ENCODE measurements at places on chromosomes 12 and 14. TPM values are rescaled to one million over a fixed set of nuclear protein-coding genes. Genes with fewer than 3 reads are reported as not detected.

GRCh38 chr14:22233377-22233776 lies 355.6 kb downstream of the DAD1 start:
- no peak for DNase-seq

GRCh38 chr12:41485203-41485602 lies 297.1 kb downstream of the PDZRN4 start:
- DNase-seq, result no peak

DNA sequence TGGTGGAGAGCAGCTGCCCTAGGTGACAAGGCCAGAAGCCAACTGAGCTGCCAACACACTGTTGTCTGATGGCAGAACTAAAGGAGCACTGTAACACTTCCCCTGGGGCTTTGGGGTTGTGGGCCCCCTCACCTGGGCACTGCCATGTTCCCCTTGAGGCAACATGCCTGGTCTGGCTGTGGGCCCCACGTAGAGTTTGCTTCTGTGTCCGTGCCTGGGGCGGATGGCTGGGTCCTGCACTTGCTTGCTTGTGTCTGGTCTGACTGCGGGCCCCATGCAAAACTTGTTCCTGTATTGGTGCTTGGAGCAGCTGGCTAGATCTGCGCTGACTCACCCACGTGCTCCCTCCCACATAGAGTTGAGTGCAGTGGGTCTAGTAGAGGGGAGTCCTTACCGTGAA lies 78.4 kb downstream of the MNAT1 start:
- no peak for DNase-seq

GRCh38 chr14:83126076-83126475 lies 1592.4 kb upstream of the SEL1L start:
- no peak for DNase-seq

DNA sequence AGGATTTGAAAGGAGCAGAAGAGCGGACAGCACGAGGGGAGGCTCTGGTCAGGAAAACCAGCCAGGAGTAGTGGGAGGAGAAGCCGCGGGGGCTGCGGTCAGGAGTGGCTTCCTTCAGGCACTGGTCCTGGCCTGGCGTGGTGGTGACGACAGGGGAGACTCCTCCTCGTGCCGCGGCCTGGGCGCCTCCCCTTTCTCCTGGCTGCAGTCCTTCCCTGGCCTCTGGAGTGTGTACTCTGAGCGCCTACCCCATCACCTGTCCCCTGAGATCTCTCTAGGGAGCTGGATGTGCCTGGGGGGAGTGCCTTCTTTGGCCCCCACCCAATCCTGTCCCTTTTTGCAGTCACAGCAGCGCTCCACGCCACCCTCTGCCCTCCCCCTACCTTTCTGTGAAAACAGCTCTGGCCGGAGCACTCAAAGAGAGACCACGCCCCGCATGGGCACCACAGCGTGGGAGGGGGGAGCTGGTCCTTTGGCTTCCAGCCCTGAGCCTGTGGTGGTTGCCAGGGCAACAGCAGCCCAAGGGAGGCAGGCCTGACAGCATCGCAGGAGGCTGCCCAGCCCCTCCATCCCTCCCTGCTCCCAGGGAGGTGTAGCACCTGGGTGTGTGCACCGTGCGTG lies 125.9 kb downstream of the CALM1 start:
- DNase-seq, result peak; percentile 82

- no peak for DNase-seq
These were observed 126.1 kb downstream of the SLC38A6 start for GRCh38 chr14:61106959-61107641.

DNA sequence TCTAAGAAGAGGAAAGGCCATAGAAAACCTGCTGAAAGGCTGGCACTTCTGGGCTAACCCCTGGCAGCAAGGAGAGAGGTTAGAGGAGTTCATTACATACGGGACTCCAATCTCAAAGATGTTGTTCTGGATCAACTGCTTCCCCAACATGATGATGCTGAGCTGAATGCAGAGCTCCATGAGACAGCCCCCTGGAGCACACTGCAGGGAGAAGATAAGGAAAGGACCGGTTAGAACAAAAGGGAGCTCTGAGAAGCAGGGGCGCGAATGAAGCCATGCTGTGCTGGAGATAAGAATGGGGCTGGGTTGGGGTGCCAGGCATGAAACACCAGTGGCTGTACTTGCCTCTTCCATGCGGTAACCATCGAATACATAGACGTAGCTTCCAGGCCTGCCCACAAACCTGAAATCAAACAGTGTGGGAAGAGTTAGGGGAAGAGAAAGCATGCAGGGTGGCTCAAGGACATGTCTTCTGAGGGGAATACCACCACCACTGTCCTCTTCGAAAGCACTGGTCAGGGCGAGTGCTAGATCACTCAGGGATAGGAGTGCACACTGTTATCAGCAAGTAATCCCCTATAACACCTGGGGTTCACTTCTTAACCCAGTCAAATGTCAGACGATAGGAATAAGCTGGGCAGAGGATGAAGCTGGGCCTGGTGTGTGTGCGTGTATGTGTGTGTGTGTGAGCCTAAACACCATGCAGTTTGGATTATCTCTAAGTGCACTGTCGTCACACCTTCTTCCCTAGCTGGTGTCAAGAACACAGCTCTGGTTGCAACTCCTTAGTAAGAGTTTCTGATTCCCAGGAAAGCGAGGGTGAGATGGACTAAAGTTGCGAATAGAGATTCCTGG lies 180.9 kb downstream of the NTF3 start:
- no peak for DNase-seq

GRCh38 chr12:132046561-132046960 lies 96.8 kb downstream of the EP400 start:
- no peak for DNase-seq

DNA sequence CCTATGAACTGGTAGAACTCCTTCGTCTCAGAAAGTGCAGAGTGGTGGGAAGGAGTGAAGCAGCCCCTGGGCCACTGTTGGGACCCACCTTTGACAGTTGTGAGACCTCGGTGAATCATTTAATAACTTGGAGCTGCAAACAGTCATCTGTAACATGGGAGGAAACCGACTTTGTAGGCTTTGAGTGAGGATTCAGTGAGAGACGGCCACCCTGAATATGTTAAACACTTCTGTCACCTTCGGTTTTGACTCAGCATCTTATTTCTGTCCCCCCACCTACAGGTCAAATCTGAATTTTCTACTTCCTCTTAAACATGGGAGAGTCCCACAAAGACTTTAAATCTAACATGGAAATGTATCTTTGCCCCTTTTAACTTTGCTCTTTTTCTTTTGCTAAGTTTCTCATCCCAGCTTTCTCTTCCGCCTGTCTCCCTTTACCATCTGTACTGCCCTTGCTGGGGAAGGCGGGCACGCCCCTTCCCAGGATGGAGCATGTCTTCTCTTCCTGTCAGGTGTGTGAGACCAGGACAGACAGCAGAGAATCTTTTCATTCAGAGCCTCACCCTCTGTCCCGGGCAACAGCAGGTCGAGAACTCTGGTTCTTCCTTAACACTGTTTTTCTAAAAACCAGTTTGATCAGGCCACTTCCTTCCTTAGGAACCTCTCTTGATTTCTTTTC lies 37.1 kb downstream of the ZC3H14 start:
- DNase-seq, result no peak

PPP1R13B gene
- 69.4 TPM for total RNA-seq

- DNase-seq, result no peak
These were observed 101.9 kb downstream of the RFLNA start for GRCh38 chr12:124396544-124397398.

DNA sequence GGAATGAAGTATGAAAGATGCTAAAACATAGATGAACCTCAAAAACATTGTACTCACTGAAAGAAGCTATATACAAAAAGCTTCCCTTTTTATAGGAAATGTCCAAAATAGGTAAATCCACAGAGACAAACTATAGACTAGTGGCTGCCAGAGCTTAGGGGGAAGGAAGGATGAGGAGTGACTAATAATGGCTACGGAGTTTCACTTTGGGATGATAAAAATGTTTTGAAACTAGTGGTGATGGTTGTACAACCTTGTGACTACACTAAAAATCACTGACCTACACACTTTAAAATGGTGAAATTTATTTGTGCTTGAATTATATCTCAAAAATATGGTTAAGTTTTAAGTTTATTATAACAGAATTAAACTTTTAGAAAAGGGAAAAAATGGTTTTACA lies 37.1 kb upstream of the AMN1 start:
- DNase-seq, result no peak

DNA sequence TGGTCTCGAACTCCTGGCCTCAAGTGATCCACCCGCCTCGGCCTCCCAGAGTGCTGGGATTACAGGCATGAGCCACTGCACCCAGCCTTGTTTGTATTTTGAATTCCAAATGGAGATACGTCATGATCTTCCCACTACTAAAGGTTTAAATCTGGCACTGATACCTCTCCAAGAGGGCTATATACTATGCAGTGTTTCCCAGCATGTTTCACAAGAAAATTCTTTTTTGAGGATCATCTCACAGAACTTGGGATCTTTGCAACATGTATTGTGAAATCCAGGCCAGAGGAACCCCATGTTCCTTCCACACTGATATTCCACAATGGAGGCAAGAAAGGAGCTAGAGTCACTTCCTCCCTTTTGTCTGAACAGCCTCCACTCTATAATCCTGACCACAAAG lies 112.7 kb downstream of the NT5DC3 start:
- DNase-seq, result no peak

KRT79 gene
- total RNA-seq, result not detected

DNA sequence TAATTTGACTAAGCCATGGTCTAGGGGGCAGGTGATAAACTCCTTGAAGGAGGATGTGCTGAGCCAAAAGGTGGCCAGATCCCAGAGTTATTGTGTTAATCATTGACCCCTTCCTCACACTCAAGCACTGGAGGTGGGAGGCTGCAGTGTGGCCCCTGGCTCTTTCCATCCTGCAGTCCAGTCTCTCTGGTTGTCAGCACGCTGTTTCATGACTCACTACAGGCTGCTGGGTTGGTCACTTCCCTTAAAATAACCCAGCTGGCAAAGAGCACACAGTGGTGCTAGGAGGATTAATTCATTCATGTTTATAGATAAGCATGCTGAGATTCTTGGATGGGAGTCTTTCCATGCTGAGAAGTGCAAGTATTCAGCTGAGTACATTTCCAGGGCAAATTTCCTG lies 228.9 kb downstream of the ANO2 start:
- DNase-seq, result no peak

GRCh38 chr12:9694241-9694640 lies 24.7 kb downstream of the CLEC2D start:
- DNase-seq, result no peak

- DNase-seq, result peak; percentile 27
These were observed 15.0 kb upstream of the MDM2 start for GRCh38 chr12:68792952-68793351.
